Stimulated activated CD8-positive, alpha-beta memory T cell treated with anti-CD3 and anti-CD28 coated beads, Interleukin-7, amount 100 ng/mL, for 1 hour (primary cell): ENCODE measurements at places on chromosomes 11 and 22.

DNA sequence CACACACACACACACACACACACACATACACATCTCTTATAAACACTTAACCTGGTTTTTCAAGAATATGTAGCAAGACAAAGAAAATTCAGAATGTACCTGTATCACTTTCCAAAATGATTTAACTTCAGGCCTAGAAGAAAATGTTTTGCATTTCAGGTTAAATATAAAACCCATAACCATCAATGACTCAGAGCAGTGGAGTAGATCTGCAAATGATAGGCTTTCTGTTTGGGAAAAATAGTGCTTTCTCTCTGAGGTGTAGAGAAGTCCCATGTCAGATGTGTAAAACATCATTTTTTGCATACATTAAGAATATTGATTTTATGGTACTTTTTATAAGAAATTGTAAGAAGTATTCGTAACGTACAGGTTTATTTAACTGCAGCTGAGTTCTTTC lies 116.9 kb downstream of the STK33 start:
- DNase-seq, result no peak

- DNase-seq, result no peak
Measured at GRCh38 chr11:32466279-32466915, 31.1 kb upstream of the WT1 start.

DNA sequence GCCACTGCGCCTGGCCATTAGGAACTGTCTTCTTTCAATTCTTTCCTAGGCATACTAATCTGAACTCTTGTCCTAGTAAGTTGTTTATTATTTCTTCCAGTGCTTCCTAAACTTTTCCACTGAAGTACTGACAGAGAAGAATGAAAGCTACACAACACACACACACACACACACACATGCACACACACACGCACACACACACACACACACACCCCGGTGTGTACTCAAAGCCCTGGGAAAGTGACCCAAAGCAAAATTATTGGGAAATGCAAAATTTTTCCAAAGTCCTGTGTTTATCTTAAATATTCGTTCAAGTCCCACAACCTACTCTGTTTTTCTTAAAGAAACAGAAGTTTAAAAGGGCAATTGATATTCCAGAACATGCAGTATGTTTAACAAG lies 19.4 kb upstream of the SIK2 start:
- DNase-seq, result no peak

DNA sequence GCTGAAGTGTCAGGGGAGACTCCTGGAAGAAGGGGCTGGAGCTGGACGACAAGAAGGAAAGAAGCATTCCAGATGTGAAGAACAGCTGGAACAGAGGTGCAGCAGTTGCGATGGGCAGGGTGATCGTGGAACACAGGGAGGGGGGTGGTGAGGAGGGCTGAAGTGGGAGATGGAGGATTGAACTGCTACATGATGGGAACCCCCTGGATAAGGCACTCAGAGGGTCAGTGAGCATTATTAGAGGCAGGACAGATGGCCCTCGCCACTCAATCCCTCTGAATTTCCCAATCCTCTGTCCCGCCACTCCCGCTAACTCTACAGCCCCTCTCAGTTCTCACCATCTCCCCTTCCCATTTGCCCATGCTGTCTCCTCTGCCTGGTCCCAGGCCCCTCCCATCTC lies 14.0 kb downstream of the SERPINH1 start:
- no peak for DNase-seq

DNA sequence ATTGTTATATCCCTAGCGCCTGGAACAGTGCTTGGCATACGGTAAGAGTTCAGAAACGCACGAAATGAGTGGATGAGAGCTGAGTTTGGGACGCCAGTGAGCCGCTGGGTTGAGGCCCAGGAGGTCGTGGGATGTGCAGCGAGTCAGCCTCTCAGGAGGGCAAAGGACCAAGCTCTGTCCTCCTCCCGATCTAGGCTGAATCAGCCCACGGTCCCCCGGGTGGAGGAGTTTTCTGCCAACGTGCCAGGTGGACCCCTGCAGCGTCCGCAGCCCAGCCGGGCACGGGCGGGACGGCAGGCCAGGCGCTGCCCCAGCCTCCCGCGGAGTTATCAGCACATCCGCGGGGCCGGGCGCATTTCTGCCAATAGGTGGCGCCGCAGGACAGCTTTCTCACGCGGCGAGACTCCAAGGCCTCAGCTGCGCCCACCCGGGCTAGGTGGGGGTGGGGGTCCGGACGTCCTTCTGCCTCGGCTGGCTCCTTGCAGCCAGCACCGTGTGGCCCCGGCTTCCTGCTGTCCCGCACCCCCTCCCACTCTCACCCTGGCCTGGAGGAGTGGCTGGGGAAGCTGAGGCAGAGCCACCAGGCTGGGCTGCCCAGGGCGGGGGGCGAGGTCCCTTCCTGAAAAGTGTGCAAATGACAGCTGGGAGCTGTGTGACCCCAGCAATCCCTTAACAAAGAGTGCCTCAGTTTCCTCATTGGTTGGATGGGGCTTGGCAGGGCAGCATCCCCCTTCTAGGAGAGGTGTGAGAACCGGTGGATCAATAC lies 2.2 kb upstream of the RPS19BP1 start:
- DNase-seq, result peak; percentile 74

DNA sequence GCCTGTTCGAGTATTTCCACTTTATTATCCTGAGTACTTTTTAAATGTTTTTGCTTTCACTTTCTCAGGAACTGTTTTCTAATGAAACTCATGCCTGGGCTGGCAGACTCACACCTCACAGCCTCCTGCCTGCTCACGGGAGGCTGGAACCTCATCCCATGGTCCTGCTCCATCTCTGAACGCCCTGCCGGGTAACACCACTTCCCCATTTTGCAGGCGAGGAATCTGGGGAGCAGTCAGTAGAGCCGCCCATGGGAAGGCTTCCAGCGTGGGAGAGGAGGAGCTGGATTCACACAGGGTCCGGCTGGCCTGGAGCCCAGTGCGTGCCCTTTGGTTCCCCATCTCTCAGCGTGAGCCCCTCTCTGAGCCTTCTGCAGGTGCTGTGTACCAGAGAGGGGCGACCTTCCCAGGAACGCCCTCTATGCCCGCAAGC lies 53.6 kb downstream of the SCUBE1 start:
- no peak for DNase-seq

- no peak for DNase-seq
Measured at GRCh38 chr11:110086892-110087309, 6.3 kb upstream of the ZC3H12C start.

GRCh38 chr11:24819006-24819405 lies 322.2 kb downstream of the LUZP2 start:
- no peak for DNase-seq
